ENCODE measurements at places on chromosomes 12 and 14.
A peak's percentile ranks its signal among the peaks of the same experiment; 100 is the strongest.

DNA sequence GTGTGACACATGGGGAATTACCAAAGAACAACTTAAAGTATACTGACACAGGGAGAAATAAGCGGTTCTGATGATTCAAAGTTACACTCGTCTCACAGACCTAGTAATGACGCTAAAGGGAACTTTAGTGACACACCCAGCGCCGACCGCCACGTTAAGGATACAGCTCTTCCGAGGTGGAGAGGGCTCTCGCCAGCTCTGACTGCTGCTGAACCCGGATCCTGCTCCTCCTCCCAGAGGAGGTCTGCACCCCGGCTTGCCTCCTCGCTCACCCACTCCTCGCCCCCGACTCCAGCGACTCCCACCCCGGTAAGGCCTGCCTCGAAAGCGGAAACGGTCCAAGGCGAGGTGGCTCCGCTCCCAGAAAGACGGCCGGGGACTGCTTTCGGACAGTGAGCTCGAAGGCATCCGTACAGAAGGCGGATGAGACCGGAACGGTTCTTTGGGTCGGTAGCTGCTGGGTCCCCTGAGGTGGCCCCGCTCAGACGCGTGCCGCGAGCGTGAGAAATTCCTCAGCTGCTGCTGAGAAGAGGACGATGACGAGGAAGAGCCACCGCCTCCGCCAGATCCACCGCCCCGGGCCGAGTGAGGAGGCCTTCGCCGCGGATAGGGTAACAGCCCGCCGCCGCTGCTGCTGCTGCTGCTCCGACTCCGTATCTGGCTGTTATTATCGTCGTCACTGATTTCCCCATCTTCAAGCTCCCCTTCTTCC is 643 bp downstream of the ZFC3H1 start:
- DNase-seq: peak; percentile 16

- no peak for DNase-seq
These were observed 34.9 kb downstream of the TTC7B start for GRCh38 chr14:90781344-90781761.

DNA sequence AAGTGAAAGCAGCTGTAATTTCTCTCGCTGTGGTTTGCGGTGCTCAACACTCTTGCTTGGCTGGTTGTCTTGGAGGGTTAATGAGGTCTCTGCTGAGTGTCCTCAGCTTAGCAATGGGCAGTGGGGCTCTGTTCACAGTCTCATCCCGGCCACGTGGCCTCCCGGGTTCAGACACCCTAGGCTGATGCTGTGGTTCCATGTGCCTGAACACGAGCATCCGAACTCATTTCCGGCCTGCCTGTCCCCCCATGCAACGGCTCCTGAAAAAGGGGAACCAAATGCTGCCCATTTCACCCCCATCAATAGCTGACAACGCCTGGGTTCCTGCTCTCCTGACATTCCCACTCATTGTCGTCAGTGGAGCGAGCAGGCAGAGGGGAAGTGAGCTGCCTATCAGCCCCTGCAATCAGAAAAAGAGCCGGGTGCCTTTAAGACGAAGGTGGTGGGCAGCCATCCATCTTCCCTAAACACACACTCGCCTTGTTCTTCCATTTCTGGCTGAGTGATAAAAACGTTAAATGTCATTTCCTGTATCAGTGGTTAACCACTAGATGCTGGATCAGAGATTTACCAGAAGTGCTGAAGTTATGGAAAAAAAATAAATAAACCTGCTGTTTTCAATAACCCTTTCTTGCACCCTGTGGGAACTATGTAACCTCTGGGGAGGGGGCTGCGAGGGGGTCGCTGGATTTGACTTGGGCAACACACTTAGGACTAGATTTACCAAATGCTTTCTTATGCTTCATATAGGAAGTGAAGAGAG is 60.3 kb upstream of the BCL2L14 start:
- peak; percentile 69 for DNase-seq

DNA sequence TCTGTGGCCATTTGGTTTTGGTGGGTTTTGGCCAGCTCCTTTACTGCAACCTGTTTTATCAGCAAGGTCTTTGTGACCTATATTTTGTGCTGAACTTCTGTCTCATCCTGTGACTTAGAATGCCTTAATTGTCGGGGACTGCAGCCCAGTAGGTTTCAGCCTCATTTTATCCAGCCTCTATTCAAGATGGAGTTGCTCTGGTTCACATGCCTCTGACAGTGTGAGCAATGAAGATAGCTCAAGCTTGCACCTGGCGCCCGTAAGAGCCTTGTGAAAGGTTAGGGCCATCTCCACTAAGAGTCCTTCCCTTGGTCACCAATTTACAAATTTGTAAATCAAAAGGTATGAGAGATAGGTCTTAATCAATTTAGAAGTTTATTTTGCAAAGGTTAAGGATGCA is 19.4 kb downstream of the SLCO1B3 start:
- DNase-seq: no peak

GRCh38 chr12:68236421-68237059 is 10.9 kb upstream of the IL26 start:
- DNase-seq: no peak

- DNase-seq: no peak
These were observed 21.5 kb downstream of the RIN3 start for GRCh38 chr14:92534932-92535643.

- DNase-seq: no peak
These were observed 24.0 kb upstream of the MDM1 start for GRCh38 chr12:68356060-68356695.

GRCh38 chr12:3536096-3536875 is 45.3 kb downstream of the PRMT8 start:
- no peak for DNase-seq

DNA sequence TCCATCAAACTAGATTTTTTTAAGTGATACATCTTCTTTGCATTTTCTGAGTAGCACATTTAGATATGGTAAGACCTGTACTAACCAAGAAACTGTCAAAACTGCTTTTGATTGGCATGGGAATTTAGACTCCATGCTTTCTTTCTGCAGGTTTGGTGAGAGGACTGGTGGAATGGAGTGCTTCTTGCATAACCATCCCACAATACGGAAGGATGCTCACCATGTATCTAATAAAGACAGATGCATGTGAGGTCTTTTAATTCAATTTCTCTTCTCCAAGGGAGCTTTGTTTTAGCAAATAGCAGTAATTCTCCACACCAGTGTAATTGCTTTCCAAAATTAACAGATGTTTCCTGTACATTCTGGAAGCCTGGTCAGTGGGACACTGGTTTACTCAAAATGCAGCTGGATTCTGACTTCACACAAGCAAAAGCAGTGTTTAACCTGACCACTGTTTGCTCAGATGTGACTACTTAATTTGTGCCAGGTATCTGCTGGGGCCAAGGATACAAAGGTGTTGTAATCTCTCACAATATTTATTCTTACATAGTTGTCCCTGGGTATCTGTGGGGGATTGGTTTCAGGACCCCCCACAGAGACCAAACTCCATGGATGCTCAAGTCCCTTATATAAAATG is 26.1 kb downstream of the FGD6 start:
- DNase-seq: no peak

- no peak for DNase-seq
These were observed 62.2 kb upstream of the CCND2 start for GRCh38 chr12:4211372-4211771.

DNA sequence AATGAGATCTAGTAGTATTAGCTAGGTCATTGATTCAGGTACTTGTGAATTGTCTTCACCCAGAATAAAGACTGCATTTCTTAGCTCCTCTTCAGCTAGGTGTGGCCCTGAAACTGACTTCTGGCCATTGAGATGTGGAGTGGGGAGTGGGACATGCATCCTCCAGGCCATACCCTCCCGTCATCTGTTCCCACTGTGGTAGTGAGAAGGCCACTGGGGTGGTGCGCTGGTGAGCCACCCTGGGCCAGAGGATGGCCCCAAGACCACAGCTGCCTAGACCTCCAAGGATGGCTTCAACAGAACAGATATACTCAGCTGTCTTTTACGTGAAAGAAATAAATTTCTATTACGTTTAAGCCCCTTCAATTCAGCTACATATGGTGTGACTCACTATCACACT is 36.5 kb downstream of the TRIM9 start:
- no peak for DNase-seq

GRCh38 chr12:104272938-104273337 is 30.6 kb upstream of the EID3 start:
- no peak for DNase-seq

- no peak for DNase-seq
These were observed 95.2 kb upstream of the PSMC1 start for GRCh38 chr14:90161129-90161528.

DNA sequence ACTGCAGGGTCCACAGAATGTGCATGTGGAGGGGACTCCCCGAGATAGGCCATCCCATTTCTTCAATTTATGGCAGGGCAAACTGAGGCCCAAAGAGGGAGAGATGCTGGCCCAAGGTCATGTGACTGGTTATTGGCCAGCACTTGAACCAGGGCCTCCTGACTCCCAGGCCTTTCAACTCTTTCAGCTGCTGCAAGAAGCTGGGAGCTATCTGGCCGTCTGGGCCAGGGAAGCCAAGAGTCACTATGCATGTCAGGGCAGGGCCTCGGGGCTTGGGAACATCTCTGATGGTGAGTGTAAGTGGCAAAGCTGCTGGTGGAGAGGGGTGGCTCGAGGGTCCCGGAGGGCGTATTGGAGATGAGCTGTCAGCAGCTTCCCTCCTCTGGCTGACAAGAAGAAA is 9.5 kb upstream of the LTBP2 start:
- no peak for DNase-seq

- no peak for DNase-seq
These were observed 3.2 kb upstream of the COX8C start for GRCh38 chr14:93343797-93344196.

DNA sequence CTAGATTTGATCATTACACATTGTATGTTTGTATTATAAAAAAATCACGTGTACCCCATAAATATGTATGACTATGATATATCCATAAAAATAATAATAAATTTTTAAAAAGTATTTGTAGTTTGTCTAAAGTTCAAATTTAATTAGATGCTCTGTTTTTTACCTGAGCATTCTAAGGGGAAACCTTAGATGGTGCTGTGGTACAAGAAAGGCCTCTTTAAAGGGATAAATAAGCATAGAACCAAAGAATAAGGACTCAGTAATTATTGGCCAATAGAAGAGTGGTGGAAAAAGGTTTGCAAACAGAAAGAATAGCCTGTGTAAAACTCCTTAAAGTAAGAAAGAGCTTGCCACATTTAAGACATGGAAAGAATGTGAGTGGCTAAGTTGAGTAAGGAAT is 580.1 kb upstream of the SEL1L start:
- no peak for DNase-seq

- no peak for DNase-seq
These were observed 20.0 kb downstream of the SCAF11 start for GRCh38 chr12:45970391-45970790.

GRCh38 chr12:131112021-131112420 is 158.3 kb downstream of the ADGRD1 start:
- no peak for DNase-seq

DNA sequence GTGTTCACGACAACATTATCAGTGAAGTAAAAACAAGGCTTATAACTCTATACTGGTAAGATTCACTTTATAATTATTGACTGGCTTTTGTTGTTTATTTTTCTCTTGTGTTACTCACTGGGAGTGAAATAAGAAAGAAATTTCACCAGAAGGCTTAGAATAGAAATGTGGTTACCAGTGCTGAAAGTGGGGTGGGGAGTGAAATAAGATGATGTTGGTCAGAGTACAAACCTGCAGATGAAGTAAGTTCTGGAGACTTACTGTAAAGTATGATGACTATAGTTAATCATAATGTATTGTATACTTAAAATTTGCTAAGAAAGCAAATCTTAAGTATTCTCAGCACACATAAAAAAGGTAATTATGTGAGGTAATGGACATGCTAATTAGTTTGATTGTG is 198.4 kb downstream of the KLHL28 start:
- no peak for DNase-seq

DNA sequence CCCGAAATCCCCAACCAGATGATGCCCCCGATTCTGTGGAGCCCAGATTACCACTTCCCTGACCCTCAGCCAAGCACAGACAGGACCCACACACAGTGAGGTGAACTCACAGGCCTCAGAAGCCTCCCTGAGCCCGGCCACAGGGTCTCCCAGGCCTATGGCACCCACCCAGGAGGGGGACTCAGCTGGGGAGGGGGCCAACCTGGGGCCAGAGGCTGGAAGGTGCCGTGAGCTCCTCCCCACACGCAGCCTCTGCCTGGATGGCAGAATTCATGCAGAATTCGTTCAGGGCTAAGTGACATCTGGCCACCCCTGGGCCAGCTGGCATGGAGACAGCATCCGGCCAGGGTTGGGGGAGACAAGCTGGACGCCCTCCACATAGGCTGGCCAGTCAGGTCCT is 11.8 kb downstream of the TMEM179 start:
- no peak for DNase-seq

DNA sequence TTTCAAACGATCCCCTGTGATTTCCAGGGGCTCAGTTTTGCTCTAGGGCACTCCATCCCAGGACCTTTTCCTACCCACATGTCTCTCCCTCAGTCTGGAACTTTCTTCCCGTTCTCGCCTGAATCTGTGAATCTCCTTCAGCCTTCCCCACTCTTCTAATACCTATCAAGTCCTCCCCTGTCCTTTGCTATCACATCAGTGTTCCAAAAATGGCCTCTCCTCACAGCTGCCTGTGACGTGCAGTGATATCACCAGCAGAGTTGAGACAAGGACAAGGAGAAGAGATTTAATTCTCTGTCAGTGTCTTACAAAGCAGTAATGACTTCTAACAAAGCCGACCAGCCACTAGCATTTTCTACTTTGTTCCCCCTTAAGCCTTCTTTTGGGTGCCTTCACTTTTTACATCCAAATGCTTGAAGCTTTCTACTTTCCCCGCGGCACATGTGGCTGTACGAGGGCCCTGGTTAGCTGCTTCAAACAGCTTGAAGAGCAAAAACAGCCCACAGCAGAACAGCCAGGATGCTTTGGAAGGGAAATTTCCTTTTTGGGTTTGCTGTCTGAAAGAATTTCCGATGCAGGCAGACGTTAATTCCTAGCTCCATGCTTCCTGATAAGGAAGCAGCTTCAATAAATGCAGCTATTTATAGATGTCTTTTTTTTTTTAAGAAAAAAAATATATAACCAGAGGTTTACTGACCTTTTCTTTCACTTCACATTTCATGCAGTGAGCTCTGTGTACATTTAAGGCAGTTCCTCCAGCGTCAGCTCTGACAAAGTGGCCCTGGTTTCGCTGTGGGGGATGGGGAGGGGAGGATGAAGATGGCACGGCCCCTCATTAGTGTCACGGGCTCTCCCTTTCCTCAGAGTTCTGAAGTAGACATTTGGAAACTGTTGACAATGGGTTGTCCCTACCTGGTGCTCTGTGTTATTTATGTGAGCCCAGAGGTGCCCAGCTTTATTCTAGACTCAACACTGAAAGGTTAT is 109.3 kb downstream of the ETV6 start:
- no peak for DNase-seq

- DNase-seq: no peak
These were observed 10.7 kb downstream of the FGF6 start for GRCh38 chr12:4434706-4435425.

- no peak for DNase-seq
These were observed 103.1 kb downstream of the PRICKLE1 start for GRCh38 chr12:42486407-42486806.

Measured in fibroblast of skin of left biceps (primary cell).